T-cell (primary cell): ENCODE measurements at places on chromosomes 1 and 21. TPM values are rescaled to one million over a fixed set of nuclear protein-coding genes. Genes with fewer than 3 reads are reported as not detected.

Gene ANKRD45
- not detected for total RNA-seq

Gene RCSD1
- total RNA-seq = 101 TPM

Gene SMPDL3B
- 0.44 TPM for total RNA-seq

Gene NR1I3
- total RNA-seq = not detected

GRCh38 chr1:231497629-231498152 is 30.8 kb upstream of the TSNAX start:
- DNase-seq = no peak

GRCh38 chr1:203839081-203839480 is 22.3 kb upstream of the SNRPE start:
- DNase-seq = no peak

- DNase-seq = no peak
These were observed 6.6 kb downstream of the TADA1 start for GRCh38 chr1:166869318-166870099.

DNA sequence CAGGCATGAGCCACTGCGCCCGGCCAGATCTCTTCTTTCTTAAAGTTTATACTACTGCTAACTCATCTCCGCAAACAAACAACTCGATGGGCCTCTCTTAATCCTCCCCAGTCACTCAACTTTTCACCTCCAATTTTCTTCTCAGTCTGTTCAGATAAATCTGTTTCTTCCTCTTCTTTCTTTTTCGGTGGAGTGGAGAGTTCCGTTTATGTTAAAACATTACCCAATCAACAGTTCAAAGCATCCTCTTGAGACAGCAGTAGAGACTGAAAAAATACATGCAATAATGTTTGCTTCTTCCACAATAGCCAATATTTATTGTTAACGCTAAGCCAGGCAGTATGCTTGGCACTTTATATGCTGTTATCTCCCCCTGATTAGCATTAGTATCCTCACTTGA is 1.4 kb upstream of the ANKRD13C start:
- DNase-seq = no peak
